ENCODE measurements at places on chromosomes 5 and 9.

GRCh38 chr9:123508048-123508447, 152.1 kb downstream of the CRB2 start:
- DNase-seq: no peak

- DNase-seq: peak; percentile 26
These were observed at the start of gene CDH9 for GRCh38 chr5:27038476-27038875. Gene CDH9 (minus strand): TSS chr5:27038586. CDS start chr5:26988333, 50,253 bp downstream.

DNA sequence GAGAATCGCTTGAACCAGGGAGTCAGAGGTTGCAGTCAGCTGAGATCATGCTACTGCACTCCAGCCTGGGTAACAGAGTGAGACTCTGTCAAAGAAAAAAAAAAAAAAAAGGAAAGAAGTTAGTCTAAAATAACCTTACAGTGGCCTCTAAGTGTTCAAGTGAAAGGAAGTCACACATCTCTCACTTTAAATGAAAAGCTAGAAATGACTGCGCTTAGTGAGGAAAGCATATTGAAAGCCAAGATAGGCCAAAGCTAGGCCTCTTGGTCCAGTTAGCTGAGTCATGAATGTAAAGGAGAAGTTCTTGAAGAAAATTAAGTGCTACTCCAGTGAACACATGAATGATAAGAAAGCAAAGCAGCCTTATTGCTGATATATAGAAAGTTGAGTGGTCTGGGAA, 38.1 kb downstream of the ITGA1 start:
- DNase-seq: no peak

DNA sequence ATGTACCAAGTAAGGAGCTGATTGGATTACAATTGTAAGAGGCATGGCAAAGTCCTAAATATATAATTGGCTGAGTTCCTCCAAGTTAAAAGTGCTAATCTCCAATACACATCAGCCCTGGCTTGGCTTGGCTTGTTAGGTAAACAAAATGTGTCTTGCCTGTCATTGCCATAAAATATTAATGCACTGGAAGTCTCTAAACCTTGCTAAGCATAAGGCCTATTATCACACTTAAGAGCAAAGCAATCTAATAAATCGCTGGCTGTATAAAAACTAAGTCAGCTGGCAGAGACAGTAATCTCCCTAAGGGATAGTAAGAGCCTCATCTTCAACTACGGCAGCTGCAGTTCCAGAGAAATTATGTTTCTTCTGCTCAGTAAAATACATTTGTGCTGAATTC, 418.6 kb upstream of the GRAMD2B start:
- no peak for DNase-seq

DNA sequence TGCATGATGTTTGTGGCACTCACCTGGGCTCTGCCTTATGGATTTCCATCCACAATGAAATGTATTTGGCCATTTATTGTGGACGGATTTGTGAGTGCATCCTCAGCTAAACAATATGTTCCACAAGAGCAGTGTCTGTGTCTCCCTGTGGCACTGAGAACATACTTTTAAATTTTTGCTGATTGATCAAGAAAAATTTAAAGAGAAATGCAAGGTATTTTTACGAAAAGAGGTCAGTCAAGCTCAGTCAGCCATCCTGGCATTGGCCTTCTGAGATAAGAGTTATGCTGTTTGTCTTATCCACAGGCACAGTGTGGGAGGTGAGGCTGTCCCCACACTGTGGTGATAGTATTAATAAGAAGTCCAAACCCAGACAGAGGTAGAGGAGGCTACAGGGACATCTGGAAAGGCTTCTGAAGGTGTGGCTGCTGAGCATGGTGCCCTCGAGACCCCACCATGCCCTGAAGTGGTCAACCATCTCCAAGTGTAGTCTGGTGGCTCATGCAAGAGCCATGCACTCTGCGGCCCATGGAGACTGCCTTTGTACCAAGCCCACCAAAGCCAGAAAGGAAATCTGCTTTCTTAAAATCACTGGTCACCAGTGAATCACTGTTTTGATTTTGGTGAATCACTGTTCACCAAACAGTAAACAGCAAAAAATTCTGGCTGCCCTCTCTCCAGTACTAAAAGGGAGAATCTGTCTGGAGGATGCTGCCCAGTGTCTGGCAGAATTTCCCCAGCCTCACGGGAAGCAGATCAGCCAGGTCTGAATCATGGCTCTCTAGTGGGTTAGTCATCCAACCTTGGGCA, 28.8 kb downstream of the SPOCK1 start:
- no peak for DNase-seq

- no peak for DNase-seq
These were observed 73.3 kb downstream of the INSL6 start for GRCh38 chr9:5112109-5112592.

GRCh38 chr5:159995907-159996306, 13.0 kb upstream of the TTC1 start:
- DNase-seq: no peak

GRCh38 chr5:158309088-158309807, 450.3 kb upstream of the CLINT1 start:
- no peak for DNase-seq

- no peak for DNase-seq
These were observed 21.8 kb upstream of the ANKH start for GRCh38 chr5:14893381-14893780.

DNA sequence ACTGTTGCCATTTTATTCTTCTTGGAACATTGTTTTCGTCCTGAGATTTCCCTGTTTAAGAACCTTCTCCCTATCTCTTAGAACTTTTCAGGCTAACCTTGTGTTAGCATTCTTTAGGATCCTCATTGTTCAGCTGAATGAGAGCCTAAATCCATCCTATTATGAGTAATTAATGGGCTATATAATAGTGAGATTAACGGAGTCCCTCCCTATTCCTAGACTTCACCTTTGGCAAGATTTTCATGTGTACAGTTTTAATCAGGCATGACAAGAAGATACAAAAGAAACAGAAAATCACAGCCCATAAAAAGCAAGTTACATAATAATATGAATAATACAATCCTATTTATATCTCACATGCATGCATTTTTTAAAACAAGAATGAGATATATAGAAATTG, 9.1 kb upstream of the MSMP start:
- no peak for DNase-seq

GRCh38 chr5:71533615-71534014, 53.5 kb upstream of the MCCC2 start:
- no peak for DNase-seq

DNA sequence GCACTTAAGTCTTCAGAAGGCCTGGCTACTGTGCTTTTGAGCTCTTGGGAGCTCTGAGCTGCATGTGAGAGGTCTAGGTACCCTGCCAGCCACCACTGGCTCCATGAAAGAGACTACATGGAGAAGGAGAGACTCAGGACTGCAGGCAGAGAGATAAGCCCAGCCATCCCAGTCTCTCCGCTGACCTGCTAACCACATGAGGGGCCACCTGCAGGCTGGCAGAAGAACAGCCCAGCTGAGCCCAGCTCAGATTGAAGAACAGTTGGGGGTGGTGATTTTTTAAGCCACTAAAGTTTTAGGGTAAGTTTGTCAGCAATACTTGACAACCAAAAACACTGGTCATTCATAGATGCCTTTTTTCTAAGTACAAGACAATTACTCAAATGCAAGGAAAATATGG, 205.0 kb upstream of the PRDM9 start:
- no peak for DNase-seq

- DNase-seq: no peak
These were observed 61.7 kb upstream of the TAF11L2 start for GRCh38 chr5:17436350-17436749.

- DNase-seq: peak; percentile 64
These were observed 12.3 kb downstream of the P4HA2 start for GRCh38 chr5:132215329-132215728.

GRCh38 chr9:35854091-35854762, 16.0 kb downstream of the OR13J1 start:
- DNase-seq: no peak

DNA sequence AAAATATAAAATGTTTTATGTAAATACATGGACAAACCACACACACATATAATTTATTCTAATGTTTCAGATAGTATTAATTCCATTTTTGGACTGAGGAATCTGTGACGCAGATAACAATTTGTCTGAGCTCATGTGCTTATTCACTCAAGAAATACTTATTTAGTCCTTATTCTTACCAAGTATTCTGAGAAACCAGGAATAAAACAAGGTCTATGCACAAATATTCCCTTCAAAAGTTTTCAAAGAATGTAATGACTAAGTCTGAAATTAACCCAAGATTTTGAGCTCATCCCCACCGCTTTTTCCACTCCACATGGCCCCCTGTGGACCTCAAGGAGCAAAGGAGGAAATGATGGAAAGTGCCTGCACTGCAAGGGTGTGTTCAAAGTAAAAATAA, 1022.3 kb downstream of the EFNA5 start:
- DNase-seq: no peak

- peak; percentile 70 for DNase-seq
These were observed 369.4 kb downstream of the TMEM161B start for GRCh38 chr5:87899208-87899661.

- no peak for DNase-seq
These were observed 92.8 kb downstream of the SNX18 start for GRCh38 chr5:54610197-54610944.

GRCh38 chr5:72662305-72662704, 154.2 kb upstream of the TNPO1 start:
- no peak for DNase-seq

GRCh38 chr9:68798423-68798822, 93.4 kb downstream of the PIP5K1B start:
- DNase-seq: no peak

GRCh38 chr9:124040935-124041816, 29.6 kb downstream of the LHX2 start:
- DNase-seq: peak; percentile 36

DNA sequence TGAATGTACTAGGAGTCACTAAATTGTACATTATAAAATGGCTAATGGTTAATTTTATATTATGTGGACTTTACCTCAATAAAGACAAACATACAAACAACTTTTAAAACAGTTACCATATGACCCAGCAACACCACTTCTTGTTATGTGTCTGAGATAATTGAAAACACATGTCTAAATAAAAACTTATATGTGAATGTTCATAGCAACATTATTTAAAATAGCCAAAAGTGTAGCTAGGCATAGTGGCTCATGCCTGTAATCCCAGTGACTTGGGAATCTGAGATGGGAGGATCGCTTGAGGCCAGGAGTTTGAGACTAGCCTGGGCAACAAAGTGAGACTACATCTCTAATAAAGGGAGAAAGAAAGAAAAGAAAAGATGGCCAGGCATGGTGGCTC, 22.9 kb downstream of the SLC35A4 start:
- DNase-seq: no peak

DNA sequence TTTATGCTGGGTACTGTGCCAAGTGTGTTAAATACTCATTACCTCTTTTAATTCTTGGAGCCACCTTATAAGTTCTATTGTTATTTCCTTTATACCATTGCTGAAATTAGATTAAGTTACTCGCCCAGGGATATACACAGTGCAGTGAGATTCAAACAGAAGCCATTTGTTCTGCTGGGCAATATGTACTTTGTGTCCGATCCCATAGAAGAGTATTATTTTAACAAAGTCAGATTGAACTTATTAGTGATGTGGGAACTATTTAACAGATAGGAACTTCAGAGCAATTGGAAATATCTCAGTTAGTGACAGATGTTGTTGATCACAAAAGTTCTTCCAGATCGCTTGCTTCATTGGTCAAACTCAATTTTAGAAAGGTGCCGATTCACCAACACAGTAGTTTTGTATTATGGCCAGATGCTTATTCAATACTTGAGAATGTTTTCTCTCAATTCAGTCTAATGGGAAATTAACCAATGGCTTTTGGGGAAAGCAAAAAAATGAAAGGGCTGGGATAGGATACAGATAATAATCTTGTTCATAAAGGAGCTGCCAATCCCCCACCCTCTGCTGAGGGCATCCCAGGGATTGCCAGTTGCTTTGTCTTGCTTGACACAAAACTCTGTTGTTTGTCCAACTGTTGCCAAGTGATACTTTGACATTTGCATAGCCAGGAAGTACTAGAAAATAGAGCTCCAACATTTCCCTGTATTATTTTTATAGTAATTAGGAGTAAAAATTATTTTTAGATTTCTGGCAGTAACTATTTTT, 94.8 kb upstream of the SEMA6A start:
- DNase-seq: no peak

GRCh38 chr5:34827588-34828506, 11.1 kb upstream of the TTC23L start:
- DNase-seq: no peak

GRCh38 chr5:123147128-123147715, 58.2 kb downstream of the PRDM6 start:
- no peak for DNase-seq

DNA sequence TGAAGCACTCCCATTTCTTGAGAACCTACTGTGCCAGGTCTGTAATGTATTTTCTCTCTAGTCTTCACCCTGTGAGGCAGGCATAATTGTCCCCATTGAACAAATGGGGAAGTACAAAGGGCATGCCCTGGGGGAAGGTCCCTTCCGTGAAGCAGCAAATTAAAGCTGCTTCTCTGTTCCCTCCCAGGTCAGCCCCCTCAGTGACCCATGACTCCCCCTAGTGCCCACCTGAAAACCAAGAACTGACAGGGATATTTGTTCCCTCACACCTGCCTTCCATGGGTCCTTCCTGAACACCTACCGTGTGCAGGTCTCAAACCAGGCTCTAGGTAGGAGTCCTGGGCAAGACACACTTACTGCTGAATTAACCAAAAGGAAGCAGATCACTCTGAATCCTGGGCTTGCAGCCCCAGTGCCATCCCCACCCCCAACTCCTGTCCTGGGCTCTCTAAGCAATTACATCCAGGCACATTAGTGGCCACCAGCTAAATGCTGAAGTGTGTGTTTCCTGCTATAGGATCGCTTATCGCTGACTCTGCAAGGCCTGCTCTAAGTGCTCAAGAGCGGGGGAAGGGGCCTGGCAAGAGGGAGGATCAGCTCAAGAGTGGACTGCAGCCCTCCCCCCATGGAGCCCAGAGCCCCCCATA, 254.8 kb downstream of the CDK5RAP2 start:
- DNase-seq: no peak

DNA sequence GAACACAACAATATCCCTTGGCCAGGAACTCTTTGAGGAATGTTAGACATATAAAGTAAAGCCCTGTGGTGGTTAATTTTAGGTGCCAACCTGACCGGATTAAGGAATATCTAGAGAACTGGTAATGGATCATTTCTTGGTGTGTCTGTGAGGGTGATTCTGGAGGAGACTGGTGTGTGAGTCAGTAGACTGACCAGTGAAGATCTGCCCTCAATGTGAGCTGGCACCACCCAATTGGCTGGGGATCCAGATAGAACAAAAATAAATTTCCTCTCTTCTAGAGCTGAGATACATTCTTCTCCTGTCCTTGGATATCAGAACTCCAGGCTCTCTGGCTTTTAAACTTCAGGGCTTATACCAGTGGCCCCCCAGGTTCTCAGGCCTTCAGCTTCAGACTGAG, 56.2 kb upstream of the TNPO1 start:
- DNase-seq: no peak

DNA sequence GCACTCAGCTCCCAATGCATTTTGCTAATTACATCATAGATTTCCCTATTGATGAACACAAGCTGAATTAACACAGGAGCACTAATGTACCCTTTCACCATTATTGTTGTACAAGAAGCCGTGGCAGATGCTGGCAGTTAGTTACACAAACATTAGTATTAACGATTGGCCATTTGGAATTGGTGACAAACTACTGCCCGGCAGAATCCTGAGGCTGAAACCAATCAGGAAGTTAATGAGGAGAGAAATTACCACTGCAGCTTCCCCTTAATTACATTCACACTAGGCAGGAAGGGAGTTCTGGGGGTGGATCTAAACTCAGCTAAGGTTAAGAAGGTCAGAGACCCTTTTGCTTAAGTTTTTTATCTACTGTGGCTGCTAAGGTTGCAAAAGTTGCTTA, 9.6 kb upstream of the DMRT3 start:
- DNase-seq: no peak

GRCh38 chr9:136538599-136539426, 7.0 kb downstream of the NOTCH1 start:
- DNase-seq: no peak
